Left cardiac atrium (tissue), 4 donors: ENCODE measurements at places on chromosomes 5 and 9. TPM values are rescaled to one million over a fixed set of nuclear protein-coding genes. Genes with fewer than 3 reads are reported as not detected.

KCNN2 gene
- total RNA-seq = 17.0 TPM

NOTCH1 gene
- total RNA-seq = 22.7 TPM

SLCO4C1 gene
- total RNA-seq = 0.16 TPM

KCNV2 gene
- total RNA-seq = not detected

PPP1R2B gene
- not detected for total RNA-seq

BASP1 gene
- total RNA-seq = 6.2 TPM

CDC20B gene
- not detected for total RNA-seq

SPZ1 gene
- not detected for total RNA-seq

BTNL3 gene
- total RNA-seq = 0.13 TPM

MEIKIN gene
- not detected for total RNA-seq

SLC25A48 gene
- total RNA-seq = not detected

GABRA6 gene
- not detected for total RNA-seq

HAPLN1 gene
- 0.29 TPM for total RNA-seq

ENHO gene
- 0.56 TPM for total RNA-seq

PCA3 gene
- not detected for total RNA-seq

- no peak for DNase-seq
These were observed 3.7 kb downstream of the UGCG start for GRCh38 chr9:111900151-111900857.

- DNase-seq = no peak
These were observed 4.6 kb upstream of the ZNF608 start for GRCh38 chr5:124751031-124751430.

GRCh38 chr5:119420169-119420568 is 32.1 kb upstream of the HSD17B4 start:
- no peak for DNase-seq

GRCh38 chr5:53507013-53507412 is 26.6 kb downstream of the FST start:
- no peak for DNase-seq

- no peak for DNase-seq
These were observed at the start of gene CCL27 for GRCh38 chr9:34662526-34663302. CCL27 (minus strand) TSS chr9:34662657; CDS start chr9:34662633, 24 bp downstream.

- no peak for DNase-seq
These were observed 74.4 kb downstream of the TRIO start for GRCh38 chr5:14217587-14217986.

DNA sequence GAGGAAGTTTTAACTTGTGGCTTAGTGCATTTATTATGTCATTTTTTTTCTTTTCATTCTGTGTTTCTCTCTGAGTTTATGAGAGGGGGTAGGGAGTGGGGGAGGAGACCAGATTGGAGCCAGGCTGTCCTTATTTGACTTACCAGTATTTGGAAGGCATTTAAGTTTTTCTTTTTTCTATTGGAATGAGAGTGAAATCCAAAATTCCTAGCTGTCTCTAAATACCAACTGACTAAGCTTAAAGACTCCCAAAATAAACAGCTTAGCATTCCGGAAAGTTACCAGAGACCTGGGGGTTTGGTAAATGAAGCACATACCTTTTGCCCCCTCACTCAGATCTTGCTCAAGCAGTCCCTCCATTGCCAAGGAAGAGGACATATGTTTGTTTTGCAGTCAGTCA is 581.9 kb upstream of the BRINP1 start:
- no peak for DNase-seq

- no peak for DNase-seq
These were observed 6.6 kb downstream of the CLTB start for GRCh38 chr5:176409765-176410164.

DNA sequence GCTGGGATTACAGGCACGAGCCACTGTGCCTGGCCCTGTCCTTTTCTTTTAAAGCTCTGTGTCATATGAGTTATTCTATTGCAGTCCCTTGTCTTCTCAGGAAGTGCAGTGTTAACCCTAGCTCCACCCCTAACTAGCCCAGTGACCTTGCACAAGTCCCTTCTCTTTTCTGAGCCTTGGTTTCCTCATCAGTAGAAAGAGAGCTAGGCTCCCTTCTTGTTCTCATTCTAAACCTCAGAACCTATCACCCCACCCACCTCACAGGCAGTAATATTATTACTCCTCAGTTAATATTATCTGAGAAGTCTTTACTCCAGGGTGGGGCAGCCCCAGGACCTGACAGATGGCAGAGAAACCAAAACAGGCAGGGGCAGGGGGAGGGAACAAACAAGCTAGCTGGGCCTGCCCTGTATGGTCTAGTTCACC is 7.2 kb downstream of the CYFIP2 start:
- DNase-seq = no peak

DNA sequence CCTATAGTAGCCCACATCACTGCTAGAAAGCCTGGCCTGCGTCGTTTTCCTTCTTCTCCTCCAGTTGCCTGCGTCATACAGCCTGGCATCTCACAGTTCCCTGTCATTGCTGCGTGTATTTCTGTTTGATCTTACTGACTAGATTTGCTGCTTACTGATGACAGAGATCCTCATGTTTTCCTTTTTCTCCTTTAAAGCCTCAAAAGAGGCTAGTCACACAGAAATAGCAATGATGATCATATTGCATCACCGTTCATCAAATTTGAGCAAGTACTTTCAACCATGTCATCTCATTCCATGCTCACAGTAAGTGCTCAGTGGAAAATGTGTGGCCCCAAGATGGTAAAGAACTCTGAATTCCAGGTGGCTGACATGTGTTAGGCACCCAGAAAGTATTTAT is 76.8 kb downstream of the MVB12B start:
- no peak for DNase-seq

DNA sequence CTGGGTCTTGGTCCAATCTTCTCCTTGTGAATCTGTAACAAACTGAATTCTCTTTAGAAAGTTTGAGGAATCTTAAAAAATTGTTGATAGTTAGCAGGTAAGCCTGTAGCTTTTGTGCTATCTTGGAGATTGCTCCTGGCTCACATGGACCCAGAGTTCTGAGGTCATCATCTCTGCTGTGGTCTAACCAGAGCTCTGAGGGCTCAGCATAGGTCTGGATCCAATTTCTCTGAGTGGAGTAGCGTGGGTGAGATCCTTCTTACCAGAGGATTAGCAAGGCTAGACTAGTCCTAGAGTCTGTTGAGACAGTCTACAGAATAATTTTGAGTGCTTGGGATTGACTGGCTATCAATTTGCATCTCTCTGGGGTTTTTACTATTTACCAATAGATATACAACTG is 60.5 kb upstream of the IL6ST start:
- DNase-seq = no peak

- DNase-seq = no peak
These were observed 84.9 kb downstream of the ADAMTS12 start for GRCh38 chr5:33806738-33807442.

GRCh38 chr5:56155992-56156584 is 77.0 kb downstream of the ANKRD55 start:
- no peak for DNase-seq

GRCh38 chr5:143516249-143516648 is 112.8 kb upstream of the NR3C1 start:
- DNase-seq = no peak

DNA sequence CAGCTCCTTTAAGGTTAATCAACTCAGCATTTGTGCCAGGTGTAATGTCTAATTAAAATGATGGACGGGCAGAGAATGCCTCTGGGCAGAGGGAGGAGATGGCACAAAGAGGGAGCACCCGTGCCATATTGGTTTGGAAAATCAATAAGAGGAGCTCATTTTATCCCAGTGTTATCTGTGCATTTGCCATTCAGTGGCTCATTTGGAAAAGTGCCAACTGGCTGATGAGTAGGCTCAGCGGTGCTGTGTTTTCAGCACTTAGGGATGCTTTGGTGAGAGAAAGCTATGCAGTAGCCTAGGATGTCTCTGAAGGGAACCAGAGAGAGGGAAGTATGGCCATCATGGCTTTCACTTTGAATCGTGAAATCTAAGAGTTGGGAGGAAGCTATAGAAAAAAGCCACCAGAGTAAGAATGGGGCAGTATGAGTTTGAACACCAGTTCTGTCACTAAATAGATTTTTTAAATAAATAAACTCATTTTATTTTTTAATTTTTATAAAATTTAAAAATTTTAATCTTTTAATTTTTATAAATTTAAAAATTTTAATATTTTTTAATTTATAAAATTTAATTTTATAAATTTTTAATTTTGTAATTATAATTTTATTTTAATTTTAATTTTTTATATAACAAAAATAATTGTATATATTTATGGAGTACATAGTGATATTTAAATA is 472.8 kb downstream of the BRINP1 start:
- DNase-seq = no peak

GRCh38 chr5:53358794-53359193 is 121.6 kb upstream of the FST start:
- no peak for DNase-seq

- DNase-seq = no peak
These were observed 26.9 kb upstream of the CEMIP2 start for GRCh38 chr9:71795097-71795813.

DNA sequence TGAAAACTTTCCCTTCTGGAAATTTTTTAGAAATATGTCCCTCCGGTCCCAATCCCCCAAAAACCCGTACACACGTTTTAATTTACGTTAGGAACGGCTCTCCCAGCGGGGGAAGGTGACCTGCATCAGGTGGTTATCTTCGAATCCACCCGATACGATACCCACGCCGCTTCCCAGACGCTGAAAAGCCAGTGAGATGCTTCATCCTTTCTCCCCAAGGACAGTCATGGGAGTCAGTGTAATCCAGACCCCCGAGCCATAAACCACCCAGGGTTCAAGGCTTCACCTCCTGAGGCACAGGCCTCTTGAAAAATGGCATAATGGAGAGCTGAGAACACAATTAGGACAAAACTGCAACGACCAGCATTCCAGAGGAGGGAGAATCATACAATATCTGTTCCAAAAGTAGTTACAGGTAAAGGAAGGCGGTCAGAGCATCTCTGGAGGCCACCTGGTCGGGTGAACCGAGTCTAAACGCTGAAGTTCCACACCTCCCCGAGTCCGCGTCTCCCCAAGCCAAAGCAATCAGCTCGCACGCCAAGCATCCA is 857 bp downstream of the FAM169A start:
- DNase-seq = no peak

DNA sequence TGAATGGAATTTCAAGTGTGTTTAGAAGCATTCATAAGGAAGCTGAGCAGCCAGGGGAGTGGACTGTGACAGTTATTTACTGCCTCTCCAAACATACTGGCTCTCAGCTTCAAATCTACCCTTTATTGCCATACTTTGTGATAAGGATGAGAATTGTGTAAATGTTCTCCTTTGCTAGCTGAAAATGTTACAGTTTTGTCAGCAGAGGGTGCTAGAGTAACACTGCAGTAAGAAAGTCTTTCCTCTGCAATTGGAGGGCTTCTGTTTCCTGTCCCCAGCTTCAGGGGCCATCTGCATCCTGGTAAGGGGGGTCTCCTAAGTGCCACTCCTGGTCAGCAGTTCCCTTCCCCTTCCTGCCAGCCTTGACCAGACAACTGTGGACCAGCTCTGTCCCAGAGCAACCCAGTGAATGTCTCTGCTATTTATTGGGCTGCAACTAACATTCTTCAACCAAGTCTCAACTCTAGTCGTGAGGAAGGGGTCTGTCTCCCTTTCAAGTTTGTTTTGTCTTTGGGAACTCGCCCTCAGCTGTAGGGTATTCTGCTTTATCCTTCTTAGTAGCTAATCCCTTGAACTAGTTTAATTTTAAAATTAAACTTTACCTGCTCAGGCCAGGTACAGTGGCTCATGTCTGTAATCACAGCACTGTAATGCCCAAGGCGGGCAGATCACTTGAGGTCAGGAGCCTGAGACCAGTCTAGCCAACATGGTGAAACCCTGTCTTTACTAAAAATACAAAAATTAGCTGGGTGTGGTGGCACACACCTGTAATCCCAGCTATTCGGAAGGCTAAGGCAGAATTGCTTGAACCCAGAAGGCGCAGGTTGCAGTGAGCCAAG is 45.3 kb downstream of the RAPGEF6 start:
- DNase-seq = no peak

GRCh38 chr9:29564564-29564963 is 1991.3 kb upstream of the C9orf72 start:
- no peak for DNase-seq

- no peak for DNase-seq
These were observed 1119.9 kb downstream of the TAF11L14 start for GRCh38 chr5:18754201-18754600.

DNA sequence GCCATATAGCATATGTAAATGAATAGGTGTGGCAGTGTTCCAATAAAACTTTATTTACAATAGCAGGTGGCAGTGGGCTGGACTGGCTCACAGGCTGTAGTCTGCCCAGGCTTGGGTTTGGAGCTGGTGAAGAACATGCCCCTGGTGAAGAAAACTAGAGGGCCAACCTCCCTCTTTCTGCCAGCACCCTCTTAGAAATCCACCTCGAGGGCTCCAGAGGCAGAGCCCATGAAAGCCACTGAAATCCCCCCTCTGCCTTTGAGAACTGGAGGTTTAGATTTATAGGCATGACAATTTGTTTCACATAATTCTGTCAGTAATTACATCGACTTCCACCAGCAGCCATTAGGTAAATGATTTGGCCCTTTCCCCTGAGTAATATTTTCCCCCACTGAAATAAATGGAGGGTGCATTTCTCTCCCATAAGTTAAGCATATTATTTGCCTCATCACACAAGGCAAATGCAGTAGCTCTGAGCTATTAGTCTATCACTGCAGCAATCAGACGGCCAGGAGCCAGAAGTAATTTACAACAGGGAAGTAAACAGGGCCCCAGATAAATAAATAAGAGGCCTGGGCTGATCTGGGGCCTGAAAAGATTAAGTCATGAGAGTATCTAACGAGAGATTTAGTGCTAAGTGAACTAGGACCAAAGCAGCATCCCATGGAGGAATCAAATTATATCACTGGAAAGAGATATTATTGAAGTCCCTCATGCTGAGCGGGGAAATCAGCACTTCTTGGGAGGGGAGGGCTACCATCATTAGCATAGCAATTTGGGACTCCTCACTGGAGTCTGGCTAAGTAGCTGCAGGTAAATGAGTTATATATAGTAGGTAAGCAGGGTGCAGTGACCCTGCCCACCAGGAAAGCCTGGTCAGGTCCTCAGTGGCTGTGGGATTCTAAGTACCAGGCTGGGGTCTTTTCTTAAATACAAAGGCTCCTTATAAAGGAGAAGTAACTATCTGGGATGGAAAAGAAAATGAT is 123.9 kb downstream of the SLIT3 start:
- DNase-seq = no peak

- no peak for DNase-seq
These were observed 262.5 kb downstream of the ELAVL2 start for GRCh38 chr9:23563517-23563916.

DNA sequence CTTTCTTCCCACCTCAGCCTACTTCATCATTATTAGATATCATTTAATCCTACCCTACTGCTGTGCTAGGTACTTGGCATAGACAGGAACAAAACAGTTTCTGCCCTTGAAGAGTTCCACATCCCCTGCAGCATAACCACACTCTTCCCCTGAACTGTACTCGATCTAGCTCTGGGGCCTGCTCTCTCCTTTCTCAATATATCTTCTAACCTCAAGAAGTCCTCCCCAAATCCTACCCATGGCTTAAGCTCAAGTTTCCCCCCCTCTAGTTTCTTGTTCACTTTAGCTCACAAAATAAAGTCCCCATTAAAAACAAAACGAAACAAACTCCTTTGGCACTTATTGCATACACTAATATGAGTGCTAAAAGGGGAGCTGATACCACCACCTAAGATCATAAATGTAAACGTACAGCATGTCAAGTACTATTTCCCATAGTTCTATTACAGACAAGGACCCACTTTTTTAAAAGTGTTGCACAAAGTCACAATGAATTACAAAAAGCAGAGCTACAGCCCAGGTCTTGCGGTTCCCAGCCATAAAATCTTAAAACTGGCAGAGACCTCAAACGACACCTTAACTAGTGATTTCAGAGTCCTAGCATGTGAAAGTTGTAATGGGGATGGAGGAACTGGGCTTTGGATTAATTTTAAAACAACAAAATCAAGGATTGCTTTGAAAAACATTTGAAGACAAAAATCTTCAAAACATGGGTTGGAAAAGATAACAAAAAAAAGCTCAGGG is 80.7 kb downstream of the PTPDC1 start:
- no peak for DNase-seq
